Tongue (tissue), 3 donors: ENCODE measurements at places on chromosomes 1 and 21. TPM values are rescaled to one million over a fixed set of nuclear protein-coding genes. Genes with fewer than 3 reads are reported as not detected.

Gene TLR5
- 5.9 TPM for total RNA-seq

Gene UBE2U
- not detected for total RNA-seq

Gene FAM163A
- total RNA-seq: 0.21 TPM

Gene VANGL2
- total RNA-seq: 6.9 TPM

Gene AZIN2
- total RNA-seq: 3.8 TPM

Gene LCE1B
- not detected for total RNA-seq

Gene MCOLN3
- total RNA-seq: 0.62 TPM

Gene CELA3B
- not detected for total RNA-seq

Gene HMGN2
- total RNA-seq: 358 TPM

Gene GPR89B
- 18.5 TPM for total RNA-seq

Gene APCS
- not detected for total RNA-seq

Gene EXTL1
- 5.4 TPM for total RNA-seq

Gene CELF3
- total RNA-seq: not detected

Gene SH2D1B
- total RNA-seq: 0.62 TPM

Gene C1orf87
- total RNA-seq: 0.51 TPM

Gene C1QTNF12
- total RNA-seq: 6.3 TPM

Gene GBP7
- total RNA-seq: not detected

Gene GJA9
- not detected for total RNA-seq

Gene RCAN3
- total RNA-seq: 7.6 TPM

Gene PHACTR4
- 15.1 TPM for total RNA-seq

Gene NBPF20
- 11.1 TPM for total RNA-seq

Gene KPNA6
- total RNA-seq: 36.3 TPM

Gene KCNC4
- 5.3 TPM for total RNA-seq

Gene G0S2
- 19.1 TPM for total RNA-seq

Gene OR2M3
- total RNA-seq: not detected

Gene PAFAH2
- 20.2 TPM for total RNA-seq

Gene CD84
- total RNA-seq: 3.2 TPM

Gene DCST2
- 0.41 TPM for total RNA-seq

Gene KCTD3
- 67.5 TPM for total RNA-seq

Gene JAM2
- 42.5 TPM for total RNA-seq

Gene OR6N1
- total RNA-seq: not detected

Gene OR2AK2
- not detected for total RNA-seq

Gene RABGAP1L
- total RNA-seq: 86.6 TPM

Gene TCHHL1
- total RNA-seq: not detected

Gene STRIP1
- 58.9 TPM for total RNA-seq

Gene CD1D
- total RNA-seq: 1.8 TPM

Gene TMEM35B
- total RNA-seq: 15.4 TPM

Gene IGSF21
- total RNA-seq: not detected

Gene AMY1B
- not detected for total RNA-seq

Gene SIM2
- total RNA-seq: 14.6 TPM

Gene KPRP
- total RNA-seq: 0.21 TPM

Gene ZNF697
- total RNA-seq: 15.0 TPM

Gene GMEB1
- 10.6 TPM for total RNA-seq

Gene PROX1
- total RNA-seq: 15.6 TPM

Gene CD58
- 20.6 TPM for total RNA-seq
